Activated CD4-positive, alpha-beta T cell treated with anti-CD3 and anti-CD28 coated beads for 4 hours (primary cell): ENCODE measurements at places on chromosomes 16 and 17.
A peak's percentile ranks its signal among the peaks of the same experiment; 100 is the strongest.

- DNase-seq: no peak
Measured at GRCh38 chr16:88705076-88705684, 1.0 kb downstream of the RNF166 start.

GRCh38 chr17:78818152-78818846, 22.3 kb downstream of the USP36 start:
- DNase-seq: no peak

- DNase-seq: no peak
Measured at GRCh38 chr17:7327501-7327900, 1.6 kb downstream of the NEURL4 start.

GRCh38 chr17:61351745-61352407, 47.8 kb upstream of the TBX2 start:
- DNase-seq: no peak

- no peak for DNase-seq
Measured at GRCh38 chr17:42017866-42018200, 594 bp upstream of the DNAJC7 start.

GRCh38 chr17:77906377-77906871, 52.1 kb upstream of the TNRC6C start:
- no peak for DNase-seq

- DNase-seq: no peak
Measured at GRCh38 chr17:79945591-79946255, 89.9 kb downstream of the TBC1D16 start.

DNA sequence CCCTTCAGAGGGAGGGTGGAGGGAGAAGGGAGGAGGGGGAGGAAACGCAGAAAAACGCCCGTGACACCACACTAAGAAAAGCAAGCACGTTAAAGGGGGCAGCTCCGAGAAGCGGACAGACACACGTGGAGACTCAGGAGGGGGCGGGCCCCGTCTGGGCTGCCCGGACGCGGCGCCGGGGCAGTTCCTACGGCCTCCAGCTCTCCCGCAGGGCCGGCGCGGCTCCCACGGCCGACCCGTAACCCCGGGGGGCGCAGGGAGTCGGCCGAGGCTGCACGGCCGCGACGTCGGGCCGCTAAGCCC, 362 bp downstream of the KLHDC4 start:
- peak; percentile 55 for DNase-seq

DNA sequence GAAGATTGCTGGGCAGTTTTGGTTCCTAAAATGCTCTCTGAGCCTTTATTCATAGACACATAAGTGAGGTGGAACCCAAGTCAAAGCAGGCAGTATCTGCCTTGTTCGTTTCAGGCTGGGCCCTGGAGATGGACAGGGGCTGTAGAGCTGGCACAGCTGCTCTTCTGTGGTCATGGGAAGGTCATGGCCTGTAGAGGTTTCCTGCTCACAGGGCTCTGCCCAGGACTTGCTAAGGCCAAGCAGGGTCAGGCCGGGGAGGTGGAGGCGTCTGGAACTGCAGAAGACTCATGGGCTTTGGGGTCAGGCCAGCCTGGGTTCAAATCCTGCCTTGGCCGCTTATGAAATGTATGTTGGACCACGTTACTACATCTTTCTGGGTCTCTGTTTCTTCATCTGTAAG, 50.2 kb downstream of the IRX5 start:
- no peak for DNase-seq

DNA sequence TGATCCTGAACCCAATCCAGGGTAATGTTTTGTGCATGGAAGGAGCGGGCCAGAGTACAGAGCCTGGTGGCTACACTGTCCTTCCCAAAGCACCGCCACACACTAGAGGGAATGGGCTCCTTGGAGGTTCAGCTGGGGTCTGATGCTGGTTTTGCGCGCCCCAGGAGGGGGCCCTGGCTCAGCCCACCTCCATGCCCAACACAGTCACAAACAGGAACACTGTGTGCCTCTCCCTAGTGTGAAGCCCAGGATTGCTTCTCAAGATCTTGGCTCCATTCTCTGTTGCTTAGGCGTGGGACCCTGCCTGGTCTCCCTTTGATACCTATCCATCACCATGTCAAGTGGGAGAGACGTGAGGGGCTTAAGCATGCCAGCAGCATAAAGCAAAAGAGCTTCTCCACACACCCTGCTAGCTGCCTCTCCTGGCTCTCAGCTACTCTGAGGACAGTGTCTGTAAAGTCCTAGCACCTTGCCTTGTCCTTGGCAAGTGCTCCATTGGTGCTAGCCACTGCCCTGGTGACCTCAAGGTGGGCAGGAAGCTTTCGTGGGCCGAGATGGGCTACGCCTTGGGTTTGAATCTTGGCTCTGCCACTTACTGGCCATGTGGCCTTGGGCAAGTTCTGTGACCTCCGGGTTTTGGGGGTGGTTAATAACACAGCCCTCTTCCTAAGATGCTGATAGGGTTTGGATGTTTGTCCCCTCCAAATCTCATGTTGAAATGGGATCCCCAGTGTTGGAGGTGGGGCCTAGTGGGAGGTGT, 122.2 kb downstream of the C16orf78 start:
- no peak for DNase-seq

GRCh38 chr16:57310801-57311200, 26.3 kb upstream of the PLLP start:
- no peak for DNase-seq

GRCh38 chr17:40306395-40306794, 2.6 kb upstream of the RARA start:
- DNase-seq: no peak

- DNase-seq: no peak
Measured at GRCh38 chr16:17318238-17318637, 152.5 kb downstream of the XYLT1 start.

GRCh38 chr17:82022310-82022980, at the start of gene CENPX:
TSS of gene CENPX (minus strand) at chr17:82022878. CDS start at chr17:82022861, 17 bp downstream.
- peak; percentile 32 for DNase-seq

DNA sequence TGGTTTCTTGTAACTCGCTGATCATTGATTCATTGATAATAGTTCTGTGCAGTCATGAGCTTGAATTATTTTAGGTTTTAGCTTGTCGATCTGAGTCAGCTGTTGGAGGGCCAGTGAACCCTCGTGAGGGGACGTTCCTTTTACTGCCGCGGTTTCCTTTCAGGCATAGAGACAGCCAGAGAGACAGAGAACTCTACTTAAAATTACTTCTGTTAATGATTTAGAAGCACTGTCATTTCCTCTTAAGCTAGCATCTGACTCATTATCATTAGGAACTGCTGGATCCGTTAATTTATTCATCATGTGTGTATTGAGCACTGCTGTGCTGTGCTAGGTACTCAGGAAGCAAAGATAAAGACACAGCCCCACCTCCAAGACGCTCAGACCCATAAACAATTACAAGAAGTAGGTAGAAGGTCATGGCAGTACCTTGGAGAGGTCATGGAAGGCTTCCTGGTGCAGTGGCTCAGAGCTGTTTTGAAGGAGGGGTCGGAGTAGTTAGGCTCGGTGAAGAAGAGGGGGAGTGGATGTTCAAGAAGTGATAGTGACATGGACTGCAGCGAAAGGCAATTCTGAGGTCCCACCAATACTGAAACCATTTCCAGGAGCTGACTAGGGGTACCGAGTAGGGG, 3.3 kb downstream of the PGS1 start:
- peak; percentile 62 for DNase-seq

DNA sequence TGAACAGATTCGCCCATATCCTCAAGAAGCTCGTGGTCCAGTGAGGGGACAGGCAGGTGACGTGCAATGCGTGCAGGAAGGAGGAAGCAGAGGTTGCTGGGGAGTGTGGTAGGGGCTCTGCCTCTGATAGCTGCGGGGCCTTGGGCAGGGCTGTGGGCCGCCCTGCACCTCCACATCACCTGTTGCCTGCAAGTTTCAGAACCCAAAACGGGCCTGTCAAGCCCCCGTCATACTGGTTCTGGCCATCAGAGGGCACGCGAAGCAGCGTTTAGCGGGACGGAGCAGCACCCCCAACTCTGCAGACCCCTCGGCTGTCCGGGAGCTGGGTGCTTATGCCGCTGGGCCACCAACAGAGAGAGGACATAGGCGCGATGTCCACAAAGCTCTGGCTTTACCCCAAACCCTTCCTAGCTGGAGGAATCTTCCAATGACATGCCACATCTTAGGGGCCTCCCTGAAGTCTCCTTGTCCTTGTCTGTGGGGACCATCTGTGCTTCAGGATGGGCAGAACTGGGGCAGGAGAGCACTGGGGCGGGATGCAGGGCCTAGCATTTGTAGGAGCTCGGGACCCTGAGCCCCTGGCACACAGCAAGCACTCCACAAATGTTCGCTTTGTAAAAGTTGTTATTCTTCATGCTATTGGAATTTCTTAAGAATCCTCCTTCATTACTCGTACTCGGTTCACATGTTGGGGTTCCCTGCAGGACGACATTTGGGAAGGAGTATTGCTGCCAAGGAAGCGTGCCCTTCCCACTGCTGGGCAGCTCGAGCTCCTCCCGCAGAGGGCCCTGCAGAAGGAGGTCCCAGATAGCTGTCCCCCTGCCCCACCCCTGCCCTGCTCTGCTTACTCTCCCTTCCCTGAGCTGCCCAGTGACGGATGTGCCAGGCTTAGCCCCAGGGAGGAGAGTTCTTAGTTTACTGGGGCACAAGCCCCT, 64.3 kb downstream of the CNGB1 start:
- DNase-seq: peak; percentile 8

GRCh38 chr17:18857864-18858566, at the start of gene PRPSAP2:
TSS of gene PRPSAP2 (plus strand) at chr17:18858131. CDS start at chr17:18865834, 7,703 bp downstream.
- peak; percentile 95 for DNase-seq

DNA sequence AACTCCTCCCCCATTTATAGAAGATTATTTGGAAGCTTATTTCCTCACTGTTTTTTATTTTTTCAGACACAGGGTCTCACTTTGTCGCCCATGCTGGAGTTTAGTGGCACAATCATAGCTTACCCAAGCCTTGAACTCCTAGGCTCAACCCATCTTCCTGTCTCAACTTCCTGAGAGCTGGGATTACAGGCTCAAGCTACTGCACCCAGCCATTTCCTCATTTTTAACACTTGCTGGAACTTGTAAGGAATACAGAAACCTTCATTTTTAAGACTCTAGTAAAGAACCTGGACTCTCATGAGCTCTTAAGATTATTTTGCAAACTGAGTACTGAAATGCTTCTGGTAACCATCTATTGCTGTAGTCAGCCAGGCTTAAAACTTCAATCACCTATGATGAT, 29.9 kb downstream of the KANSL1 start:
- no peak for DNase-seq

GRCh38 chr17:57534863-57535248, 210.2 kb downstream of the CCDC182 start:
- DNase-seq: no peak

DNA sequence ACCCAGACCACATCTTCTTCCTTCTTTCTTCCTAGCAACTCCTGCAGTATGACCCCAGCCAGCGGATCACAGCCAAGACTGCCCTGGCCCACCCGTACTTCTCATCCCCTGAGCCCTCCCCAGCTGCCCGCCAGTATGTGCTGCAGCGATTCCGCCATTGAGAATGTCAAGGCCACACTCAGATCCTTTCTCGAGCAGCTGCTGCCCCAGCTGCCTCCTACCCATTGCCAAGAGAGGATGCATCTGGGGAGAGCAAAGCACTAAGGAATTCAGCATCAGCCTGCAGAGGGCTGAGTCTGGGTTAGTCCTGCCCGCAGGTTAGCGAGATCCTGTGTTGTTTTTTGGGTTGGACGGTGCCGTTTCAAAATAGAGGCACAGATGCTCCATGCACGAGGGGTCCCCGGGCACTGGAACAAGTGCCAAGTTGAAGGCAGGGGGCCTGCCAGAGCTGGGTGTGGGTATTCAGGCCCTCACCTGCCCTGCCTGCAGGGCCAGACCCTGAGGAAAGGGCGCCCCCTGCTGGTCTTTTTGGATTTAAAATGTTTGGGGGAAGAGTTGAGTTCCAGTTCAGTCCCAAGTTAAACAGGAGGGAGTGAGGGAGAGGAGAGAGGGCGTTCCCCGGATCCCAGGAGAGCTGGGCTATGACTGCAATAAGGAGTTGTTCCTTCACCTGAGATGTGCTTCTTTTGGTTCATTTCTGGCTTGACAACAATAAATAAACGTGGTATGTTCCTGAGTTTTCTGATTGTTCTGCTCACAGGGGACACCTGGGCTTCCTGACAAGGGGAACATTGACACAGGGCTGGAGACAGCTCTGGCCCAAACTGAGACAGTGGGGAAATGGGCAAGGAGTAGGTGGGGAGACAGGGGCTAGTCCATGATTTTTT, 4.9 kb downstream of the CDK3 start:
- DNase-seq: peak; percentile 77

DNA sequence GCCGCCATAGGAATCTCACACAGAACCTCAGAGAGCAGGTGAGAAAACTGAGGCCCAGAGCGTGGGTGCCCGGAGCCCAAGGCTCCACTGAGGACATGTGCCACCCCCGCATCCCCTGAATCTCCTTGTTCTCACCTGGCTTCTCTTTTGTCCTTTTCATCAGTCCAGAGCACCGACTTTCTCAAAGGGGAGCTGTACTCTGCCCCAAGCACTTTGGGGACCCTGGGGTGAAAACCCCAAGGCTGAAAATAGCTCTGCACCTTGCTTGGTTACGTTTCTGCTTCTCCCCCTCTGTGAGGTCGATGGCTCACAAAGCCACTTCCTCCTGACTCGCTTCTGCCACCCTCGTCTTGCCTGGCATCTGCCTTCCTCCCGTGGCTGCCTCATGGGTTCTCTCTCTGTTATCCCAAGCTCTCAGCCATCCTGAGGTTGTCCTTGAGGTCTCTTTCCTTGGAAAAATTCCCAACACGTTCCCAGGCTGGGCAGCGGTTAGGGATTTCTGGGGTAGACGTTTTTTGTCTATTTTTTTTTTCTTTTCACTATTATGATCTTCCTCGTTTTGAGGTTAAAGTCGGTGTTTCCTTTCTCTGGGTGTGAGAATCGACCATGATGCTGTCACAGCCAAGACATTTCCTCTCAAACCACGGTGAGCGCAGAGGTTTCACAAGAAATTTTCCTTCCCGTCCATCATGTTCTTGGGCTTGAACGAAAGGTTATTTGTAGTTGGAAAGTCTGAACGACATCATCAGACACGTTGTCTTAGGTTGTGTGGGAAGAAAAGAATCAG, 37.2 kb downstream of the IRF8 start:
- DNase-seq: peak; percentile 80

GRCh38 chr17:36877771-36878170, 59.5 kb upstream of the LHX1 start:
- no peak for DNase-seq

DNA sequence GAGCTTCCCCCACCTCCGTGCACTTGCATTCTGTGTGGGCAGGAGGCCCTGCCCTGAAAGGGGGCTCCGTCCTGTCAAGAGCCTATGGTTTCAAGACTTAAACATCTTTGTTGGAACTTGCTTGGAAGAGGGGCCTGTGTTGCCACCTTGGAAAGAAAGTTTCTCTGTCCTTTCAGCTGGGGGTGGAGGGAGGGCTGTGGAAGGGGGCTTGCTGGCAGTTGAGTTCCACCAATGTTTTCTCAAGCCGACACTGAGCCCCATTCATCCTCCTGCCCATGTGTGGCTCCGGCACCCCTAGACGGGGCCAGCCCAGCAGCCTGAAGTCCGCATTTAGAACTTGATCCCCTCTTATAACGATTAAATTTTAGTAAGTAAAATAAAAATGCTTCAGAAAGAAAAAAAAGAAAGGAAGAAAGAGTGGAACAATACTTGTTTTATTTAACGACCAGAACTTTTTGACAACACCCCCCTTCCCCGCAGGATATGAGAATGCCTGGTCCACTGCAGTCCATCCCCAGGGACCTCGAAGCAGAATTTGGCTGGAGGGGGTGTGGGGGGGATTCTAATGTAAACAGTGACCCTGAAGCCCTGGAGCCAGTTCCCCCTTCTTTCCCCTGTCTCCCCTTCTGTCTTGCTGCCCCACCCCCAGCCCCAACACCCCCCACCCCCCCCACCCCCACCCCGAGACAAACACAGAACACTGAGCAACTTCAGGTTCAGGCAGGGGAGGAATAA, 26.9 kb upstream of the CLEC18A start:
- DNase-seq: no peak
